ENCODE measurements at places on chromosomes 1 and 21. TPM values are rescaled to one million over a fixed set of nuclear protein-coding genes. Genes with fewer than 3 reads are reported as not detected.

Gene PADI1
- total RNA-seq = 10.3 TPM

Gene LCE2A
- not detected for total RNA-seq

Gene KANK4
- 16.1 TPM for total RNA-seq

DNA sequence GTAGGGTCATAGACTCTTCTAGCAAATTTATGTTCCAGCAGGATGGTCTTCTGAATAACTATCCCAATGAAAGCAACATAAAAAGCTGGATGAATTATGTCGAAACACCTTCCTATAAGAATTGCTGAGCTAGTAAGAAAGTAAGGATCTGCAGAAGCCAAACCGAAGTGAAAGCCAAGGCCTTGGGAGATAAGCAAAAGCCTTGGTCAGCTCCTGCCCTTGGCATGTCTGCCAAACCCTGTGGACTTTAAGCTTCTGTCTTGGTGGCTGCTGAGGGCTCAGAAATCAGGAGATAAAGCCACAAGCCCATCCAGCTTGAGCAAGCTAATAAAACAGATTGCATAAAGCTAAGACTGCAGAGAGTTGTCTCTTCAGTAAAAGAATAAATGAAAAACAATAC lies 81.2 kb upstream of the KCND3 start:
- DNase-seq = no peak

DNA sequence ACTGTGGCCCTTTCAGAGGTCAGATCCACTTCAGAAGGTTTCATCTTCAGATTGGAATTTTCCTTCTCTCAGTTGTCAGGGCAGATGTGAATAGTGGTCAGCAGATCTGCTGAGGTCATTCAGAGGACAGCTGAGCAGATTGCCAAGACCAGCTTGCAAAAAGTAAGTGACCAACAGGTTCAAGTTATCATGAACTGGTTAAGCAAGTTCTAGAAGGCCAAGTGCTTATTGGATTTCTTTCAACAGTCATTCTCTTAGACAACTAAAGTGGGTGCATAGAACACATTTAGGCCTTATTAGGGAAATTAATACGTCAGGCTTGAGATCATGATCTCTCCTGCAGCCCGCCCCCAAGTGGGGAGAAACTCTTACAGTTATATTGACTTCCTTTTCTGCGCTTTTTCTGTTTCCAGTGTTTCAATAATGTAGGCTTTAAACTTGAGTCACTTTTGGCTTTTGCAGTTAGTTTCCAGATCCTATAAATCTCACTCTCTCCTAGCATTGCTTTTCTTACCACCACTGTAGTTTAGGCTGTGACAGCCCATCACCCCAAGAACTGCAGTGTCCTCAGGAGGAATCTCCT lies 96.4 kb downstream of the C1orf21 start:
- DNase-seq = peak; percentile 41

- DNase-seq = peak; percentile 57
Measured at GRCh38 chr1:61279570-61279969, 197.2 kb downstream of the NFIA start.

DNA sequence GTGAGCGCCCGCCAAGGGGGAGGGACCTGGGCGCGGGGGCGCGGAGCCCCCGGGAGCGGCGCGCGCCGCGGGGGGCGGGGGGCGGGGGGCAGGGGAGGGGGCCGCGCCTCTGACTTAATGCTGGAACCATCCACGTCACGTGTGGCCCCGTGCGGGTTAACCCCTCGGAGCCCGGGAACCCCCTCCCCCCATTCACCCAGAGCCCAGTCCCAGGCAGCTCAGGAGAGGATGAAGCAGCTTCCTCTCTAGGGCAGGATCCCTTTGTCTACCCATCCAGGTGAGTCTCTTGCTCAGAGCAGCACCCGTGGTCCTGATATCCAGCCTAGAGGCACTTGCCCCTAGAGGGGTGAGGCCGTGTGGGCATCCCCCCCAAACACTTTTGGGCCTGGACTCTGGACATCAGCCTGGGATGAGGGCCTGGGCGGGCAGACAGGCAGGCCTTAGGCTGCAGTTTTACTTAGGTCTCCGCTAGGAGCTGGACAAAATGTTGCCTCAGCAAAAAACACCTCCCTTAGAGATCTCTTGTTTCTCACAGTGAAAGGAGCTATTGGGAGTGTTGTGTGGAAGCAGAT lies at the start of gene ALX3:
Gene ALX3, minus strand, starts transcription at position 2 of the 572 bp plus-strand sequence. CDS start 60 bp downstream, outside the sequence.
- no peak for DNase-seq

GRCh38 chr21:36613059-36613458 lies 85.9 kb upstream of the SIM2 start:
- peak; percentile 41 for DNase-seq

- no peak for DNase-seq
Measured at GRCh38 chr1:216425577-216425976, 2.3 kb upstream of the USH2A start.

GRCh38 chr1:174580801-174581200 lies 133.0 kb downstream of the GPR52 start:
- DNase-seq = no peak

- DNase-seq = no peak
Measured at GRCh38 chr1:56033321-56034037, 545.9 kb downstream of the PLPP3 start.

DNA sequence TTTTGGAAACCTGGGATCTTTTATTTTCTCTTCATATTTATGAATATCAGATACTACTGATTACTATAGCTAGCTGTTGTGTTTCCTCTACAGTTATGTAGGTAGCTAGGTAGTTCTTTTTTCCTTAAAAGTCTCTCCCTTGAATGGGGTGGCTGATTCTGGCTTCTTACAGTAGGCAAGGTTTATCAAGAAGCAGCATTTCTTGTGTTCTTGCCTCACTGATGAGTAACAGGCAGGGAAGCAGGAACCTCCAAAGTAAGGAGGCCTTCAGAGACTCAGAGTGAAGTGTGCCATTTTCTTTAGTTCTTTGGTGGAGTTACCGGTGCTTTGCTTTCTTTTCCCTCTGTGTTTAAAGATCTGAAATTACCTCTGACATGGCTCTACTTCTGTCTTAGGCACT lies 56.0 kb downstream of the ZMYM4 start:
- DNase-seq = no peak

- peak; percentile 76 for DNase-seq
Measured at GRCh38 chr21:40685141-40685540, 161.8 kb downstream of the DSCAM start.

- no peak for DNase-seq
Measured at GRCh38 chr1:14822493-14822892, 224.0 kb downstream of the KAZN start.

- DNase-seq = no peak
Measured at GRCh38 chr1:186681801-186682200, 1.6 kb upstream of the PTGS2 start.

DNA sequence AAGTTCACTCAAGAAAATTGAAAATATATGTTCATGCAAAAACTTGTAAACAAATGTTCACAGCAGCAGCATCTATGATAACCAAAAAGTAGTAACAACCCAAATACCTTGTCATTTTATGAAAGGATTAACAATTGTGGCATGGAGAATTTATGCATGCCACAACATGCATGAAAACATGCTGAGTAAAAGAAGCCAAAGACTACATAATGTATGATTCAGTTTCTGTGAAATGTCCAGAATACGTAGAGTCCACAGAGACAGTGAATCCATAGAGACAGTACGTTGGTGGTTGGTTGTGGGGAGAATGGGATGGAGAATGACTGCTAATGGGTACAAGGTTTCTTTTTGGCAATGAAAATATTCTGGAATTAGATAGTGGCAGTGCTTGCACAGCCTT lies 148.7 kb downstream of the MAST2 start:
- DNase-seq = no peak

DNA sequence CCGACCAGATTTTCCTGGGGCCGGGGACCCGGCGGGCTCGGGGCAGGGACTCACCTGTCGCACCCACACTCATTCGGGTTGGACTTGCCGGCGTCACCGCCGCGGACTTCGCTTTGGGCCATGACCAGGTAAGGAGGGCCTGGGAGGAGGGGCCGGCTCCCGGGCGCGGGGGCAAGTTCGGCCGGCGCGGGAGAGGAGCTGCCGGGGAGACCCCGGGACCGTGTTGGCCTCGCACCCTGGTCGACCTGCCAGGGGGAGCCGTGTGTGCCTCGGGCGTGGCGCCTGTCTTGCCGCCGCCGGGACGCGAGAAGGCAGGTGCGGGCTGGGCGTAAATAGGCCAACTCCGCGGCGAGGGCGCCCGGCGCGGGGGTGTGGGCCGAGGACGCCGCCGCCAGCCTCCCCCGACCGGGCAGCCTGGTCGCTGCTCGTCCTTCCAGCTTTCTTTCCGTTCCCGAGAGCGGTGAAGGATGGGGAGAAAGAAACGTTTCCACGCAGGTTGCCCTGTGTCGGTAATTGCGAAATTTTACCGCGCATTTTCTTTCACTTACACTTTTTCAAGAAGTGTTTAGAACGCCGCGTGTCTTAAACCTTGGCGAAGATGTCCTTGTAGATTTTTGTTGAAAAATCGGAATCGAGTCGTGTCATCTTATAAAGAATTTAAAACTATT lies 558 bp downstream of the USP1 start:
- DNase-seq = peak; percentile 56

- no peak for DNase-seq
Measured at GRCh38 chr1:19639999-19640362, 4.1 kb upstream of the NBL1 start.

DNA sequence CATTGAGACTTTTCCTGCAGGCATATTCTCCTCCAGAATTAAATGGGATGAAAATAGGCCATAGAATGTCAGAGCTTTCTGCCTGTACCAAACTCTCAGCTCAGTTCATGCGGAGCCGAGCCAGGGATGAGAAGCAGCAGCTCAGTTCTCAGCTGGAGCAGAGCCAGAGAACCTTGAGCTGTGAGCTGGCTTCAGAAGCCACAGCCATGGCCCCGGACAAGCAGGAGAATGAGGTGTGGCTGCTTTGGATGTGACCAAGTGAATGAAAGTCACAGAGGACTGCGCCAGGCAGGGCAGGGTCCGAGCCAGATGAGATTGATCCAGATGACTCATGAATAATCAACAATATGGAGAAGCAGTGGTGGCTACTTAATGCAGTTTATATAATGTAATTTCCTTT lies 633.8 kb downstream of the NCAM2 start:
- DNase-seq = no peak

DNA sequence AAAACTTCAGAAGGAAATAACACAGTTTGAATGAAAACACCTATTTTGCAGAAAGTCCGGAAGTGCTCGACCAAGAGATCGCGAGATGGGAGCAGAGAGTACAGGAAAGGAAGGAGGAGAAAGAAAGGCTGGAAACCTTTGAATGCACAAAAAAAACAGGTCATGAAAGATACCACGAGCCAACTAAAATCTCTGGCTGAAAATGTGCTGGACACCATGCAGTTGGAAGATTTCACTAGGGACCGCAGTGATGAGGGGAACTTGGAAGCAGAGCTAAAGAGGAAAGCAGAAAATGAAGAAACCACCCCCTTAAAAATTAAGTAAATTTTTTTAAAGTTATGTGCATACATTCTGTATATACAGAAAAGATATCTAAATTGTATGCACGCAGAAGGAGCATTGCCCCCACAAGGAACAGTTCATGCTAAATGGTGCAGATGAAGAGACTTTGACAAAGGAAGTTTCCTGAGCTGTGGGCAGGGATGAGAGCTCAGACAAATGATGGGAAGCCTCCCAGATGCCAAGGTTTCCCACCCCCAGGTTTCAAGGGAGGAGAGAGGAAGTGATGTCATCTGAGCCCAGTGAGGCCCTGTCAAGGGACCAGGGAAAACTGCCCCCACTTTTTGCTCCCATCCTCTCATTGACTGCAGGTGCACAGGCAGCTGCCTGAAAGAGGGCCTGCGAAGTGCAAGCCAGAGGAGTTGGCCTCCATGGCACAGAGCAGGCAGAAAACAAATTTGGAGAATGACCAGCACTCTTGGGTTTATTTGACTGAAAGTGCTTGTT lies 52.5 kb downstream of the ETS2 start:
- peak; percentile 35 for DNase-seq

GRCh38 chr21:29315131-29315749 lies 16.5 kb downstream of the BACH1 start:
- DNase-seq = no peak

DNA sequence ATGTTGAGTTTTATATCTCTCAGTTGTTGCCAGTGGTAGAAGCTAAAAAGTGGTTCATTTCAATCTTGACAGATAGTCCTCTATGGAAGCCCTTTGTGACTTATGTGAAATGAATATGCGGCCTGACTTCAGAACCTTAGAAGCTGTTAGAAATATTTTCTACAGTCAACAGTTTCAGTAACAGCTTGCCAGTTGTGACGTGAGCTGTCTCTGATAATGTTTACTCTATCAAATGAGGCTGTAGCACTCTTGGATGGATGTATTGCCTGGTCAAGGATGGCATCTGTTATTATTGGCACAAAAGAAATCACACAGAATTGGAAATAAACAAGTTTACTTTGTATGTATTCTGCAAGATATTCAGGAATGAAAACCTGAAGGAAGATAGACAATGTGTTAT lies 31.9 kb downstream of the SNX7 start:
- DNase-seq = no peak

DNA sequence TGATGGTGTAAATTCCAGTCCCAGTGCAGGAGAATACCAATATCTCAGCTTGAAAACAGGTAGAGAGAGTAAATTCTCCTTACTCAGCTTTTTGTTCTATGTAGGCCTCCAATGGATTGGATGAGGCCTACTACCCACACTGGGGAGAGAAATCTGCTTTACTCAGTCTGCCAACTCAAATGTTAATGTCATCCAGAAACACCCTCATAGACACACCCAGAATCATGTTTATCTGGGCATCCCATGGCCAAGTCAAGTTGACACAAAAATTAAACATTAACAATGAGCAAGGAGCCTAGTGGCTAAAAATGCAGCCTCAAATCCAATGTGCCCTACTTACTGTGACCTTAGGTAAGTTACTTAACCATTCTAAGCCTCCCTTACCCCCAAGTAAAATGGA lies 6.9 kb upstream of the HLX start:
- DNase-seq = no peak

DNA sequence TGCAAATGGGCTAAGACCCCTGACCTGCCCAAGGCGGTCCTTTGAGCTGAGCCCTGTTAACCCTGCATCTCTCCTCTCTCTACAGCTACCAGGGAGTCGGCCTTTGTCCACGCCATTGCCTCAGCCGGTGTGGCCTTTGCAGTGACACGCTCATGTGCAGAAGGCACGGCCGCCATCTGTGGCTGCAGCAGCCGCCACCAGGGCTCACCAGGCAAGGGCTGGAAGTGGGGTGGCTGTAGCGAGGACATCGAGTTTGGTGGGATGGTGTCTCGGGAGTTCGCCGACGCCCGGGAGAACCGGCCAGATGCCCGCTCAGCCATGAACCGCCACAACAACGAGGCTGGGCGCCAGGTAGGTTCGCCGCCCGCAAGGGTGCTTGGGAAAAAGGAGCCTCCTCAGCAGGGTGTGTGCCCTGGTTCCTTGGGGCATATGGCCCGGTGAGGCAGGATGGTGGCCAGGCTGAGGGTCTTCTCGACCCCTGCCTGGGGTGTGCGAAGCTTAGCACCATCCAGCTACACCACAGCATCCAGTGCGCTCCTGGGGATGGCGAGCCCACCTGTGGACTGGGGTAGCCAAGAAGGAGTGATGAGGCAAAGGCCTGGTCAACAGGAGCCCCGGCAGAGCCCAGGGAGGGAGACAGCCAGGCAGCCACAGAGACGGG lies 31.8 kb upstream of the ARF1 start:
- no peak for DNase-seq

- no peak for DNase-seq
Measured at GRCh38 chr1:23393706-23394105, 24.1 kb upstream of the ZNF436 start.
